GM10248 (cell line): ENCODE measurements at places on chromosomes 1 and 21.

DNA sequence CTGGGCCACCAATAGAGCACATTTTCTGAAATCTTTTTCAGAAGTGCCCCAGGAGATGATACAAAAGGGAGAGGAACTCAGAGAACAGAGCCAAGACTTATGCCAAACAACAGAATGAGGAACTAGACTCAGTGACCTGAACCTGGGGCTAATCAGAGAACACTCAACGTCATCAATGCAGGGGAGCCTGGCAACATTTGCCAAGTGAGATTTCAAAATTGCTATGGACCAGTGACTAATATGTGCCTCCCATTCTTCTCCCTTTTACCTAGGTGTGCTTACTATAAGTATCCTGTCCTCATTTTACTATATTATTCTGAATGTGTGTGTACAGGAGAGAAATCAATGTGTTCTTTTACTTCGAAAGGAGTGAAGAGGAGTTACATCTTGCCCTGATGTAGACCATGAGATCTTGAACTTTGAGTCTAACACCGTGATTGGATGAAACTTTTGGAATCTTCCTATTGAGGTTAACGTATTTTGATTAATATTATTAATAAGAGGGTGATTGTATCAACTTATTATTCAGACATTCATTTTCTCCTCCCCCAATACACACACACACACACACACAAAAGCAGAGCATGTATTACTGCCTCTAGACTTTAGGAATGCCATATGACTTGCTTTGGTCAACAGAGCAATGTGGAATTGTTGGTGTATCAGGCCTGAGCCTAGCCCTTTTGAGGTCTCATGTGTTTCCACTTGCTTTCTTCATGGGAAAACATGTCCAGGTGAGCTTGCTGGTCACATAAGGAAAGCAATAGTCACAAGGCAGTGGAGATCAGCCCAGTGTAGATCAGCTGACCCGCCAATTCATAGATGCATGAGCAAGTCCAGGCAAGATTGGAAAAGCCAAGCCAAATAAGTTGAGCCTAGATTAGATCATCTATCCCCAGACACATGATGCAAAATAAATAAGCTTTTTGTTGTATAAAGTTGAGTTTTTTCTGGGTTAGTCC lies 80.3 kb upstream of the ETS2 start:
- no peak for DNase-seq

DNA sequence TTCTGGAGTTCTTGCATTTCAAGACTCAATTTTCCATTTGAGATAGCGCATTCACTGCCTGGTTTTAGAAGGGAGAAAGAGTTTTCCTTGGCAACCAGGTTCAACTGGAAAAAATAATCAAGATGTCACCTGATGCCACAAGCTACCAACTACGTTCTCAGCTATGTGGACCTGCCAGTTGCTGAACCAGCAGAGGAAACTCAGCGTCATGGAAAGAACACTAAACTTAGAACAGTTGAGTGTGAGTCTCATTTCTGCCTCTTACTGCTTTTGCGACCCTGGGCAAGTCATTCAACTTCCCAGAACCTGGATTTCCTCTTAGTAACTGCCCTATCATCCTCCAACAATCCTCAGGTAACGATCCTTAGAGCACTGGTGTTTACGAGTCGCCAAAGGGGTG lies 373.0 kb upstream of the ESRRG start:
- DNase-seq = no peak

GRCh38 chr1:100955322-100955721 lies 59.4 kb downstream of the SLC30A7 start:
- no peak for DNase-seq

DNA sequence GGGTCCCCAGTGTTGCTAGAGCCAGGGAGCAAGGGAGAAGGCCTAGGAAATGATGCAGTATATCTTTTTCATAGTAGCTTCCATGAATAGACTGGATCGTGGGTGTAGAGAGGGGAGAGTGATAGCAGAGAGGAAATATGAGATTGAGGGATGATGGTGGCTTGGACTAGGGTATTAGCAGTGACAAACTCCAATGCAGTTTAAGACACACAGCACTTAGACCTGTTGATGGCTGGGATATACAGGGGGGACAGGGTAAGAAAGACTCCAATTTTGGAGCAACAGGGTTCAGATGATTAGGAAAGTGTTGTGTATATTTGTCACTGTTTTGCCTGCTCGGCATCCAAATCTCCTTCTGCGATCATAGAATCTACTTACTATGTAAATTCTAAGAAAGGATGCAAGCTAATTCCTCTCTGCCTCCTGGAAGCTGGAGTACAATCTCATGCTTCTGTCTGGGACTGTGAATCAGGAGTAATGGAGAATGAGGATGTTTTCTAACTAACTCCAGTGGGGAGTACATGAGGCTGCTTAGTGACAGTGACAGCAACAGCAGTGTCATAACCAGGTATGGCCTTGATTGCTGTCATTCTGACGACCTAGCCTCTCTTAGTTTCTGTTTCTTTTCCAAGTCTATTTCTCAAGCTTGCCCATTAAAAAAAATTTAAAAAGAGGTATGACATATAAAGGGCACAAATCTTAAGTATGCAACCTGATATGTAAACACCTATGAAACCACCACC lies 47.5 kb downstream of the SYDE2 start:
- peak; percentile 35 for DNase-seq

GRCh38 chr1:193339401-193339800 lies 153.0 kb upstream of the B3GALT2 start:
- DNase-seq = no peak

DNA sequence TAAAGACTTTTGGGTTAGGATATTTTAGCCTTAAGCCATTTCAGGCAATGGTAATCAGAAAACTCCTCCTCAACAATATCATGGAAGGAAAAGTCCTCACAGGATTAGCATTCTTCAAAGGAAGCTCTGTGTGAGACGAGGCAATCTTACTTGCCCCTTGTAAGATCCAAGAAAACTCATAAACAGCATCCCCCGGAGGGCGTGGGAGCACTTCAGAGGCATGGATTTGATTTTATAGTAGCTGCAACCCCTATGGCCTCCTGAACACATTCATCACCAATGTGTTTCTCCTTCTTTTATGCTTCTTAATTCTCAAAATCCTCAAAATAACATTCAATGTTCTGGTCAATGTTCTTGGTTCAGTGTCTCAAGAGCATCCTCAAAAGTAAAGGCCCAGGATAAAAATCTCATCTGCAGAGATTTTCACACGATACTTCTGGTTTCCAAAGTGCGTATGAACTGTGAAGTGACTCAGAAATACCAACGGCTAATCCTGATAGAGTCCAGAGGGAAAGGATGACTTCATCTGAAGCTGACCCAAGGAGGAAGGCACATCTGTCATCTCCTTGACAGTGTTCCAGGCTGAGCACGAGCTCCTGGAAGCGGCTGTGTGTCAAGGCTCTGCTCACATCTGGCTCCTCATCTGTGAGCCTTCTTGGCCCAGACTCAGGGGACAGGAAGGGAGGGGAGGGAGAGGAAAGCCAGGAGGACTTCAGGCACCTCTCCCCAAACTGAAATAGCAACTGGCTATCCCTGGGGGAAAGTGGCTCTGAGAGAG lies 49.3 kb upstream of the PSEN2 start:
- DNase-seq = no peak

- peak; percentile 73 for DNase-seq
These were observed 1.9 kb downstream of the FTCD start for GRCh38 chr21:46153247-46154154.

DNA sequence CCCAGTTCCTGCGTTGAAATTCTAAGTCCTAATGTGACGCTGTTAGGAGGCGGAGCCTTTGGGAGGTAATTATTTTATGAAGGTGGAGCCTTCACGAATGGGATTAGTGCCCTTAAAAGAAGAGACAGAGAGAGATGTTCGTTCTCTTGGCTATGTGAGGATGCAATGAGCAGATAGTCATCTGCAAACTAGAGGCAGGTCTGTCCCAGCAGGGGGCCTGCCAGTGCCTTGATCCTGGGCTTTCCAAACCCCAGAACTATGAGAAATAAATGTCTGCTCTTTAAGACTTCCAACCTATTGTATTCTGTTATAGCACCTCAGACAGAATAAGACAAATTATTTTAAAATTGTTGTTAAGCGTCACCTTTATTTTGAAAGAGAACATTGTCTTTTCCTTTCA lies 123.1 kb upstream of the KCNJ6 start:
- DNase-seq = no peak

DNA sequence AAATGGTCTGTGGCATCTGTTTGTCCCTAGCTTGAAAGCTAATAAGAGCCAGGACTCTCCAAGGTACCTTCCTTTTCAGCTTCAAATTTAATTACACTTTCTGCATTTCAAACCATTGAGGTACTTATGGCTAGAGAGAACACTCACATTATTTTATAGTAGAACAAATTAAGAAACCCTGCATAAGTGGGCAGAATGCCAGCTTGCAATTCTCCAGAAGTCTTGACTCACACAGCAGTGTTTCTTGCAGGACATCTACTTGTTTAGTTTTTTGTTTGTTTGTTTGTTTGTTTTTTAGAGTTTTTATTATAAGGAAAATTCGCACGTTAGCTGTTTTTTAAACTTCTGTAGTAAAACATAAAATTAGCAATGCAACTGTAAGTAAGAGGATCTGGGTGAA lies 397.2 kb downstream of the NEGR1 start:
- DNase-seq = no peak

- DNase-seq = no peak
These were observed 34.5 kb downstream of the BTG3 start for GRCh38 chr21:17578162-17578561.

- DNase-seq = no peak
These were observed 173.7 kb upstream of the LYPLAL1 start for GRCh38 chr1:219000005-219000404.

DNA sequence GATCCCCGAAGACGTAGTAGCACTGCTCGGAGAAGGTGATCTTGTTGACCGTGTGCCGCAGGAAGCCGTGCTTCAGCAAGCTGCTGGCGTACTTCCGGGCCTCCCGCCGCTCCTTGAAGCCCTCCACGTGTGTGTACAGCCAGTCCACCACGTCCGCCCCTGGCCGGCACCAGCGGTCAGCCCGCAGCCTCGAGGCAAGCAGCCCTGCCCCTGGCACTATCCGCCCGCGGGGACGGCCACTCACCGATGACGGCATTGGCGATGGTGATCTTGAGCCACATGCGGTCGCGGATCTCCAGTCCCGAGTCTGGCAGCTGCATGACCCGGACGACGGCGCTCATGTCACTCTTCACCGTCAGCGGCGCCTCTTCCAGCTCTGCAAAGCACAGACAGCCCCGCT lies 7.2 kb downstream of the TAS1R3 start:
- no peak for DNase-seq

DNA sequence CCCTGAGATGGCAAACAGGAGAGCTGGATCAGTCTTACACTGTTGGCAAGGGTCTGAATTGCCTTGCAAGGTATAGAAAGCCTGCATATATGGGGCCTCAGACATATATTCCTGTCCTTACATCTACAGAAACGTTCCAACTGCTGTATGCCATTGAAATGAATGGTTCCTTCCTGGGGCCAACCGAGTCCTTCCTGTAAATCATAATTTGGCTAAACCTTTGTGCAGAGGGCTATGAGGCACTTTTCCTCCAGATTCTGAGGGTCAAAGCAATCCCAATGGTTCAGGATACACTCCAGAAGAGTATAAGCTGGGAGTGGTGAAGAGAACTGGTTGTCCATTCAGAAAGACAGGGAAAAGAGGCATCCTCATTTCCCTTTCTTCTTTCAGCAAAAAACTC lies 190.5 kb downstream of the PTPRC start:
- no peak for DNase-seq

DNA sequence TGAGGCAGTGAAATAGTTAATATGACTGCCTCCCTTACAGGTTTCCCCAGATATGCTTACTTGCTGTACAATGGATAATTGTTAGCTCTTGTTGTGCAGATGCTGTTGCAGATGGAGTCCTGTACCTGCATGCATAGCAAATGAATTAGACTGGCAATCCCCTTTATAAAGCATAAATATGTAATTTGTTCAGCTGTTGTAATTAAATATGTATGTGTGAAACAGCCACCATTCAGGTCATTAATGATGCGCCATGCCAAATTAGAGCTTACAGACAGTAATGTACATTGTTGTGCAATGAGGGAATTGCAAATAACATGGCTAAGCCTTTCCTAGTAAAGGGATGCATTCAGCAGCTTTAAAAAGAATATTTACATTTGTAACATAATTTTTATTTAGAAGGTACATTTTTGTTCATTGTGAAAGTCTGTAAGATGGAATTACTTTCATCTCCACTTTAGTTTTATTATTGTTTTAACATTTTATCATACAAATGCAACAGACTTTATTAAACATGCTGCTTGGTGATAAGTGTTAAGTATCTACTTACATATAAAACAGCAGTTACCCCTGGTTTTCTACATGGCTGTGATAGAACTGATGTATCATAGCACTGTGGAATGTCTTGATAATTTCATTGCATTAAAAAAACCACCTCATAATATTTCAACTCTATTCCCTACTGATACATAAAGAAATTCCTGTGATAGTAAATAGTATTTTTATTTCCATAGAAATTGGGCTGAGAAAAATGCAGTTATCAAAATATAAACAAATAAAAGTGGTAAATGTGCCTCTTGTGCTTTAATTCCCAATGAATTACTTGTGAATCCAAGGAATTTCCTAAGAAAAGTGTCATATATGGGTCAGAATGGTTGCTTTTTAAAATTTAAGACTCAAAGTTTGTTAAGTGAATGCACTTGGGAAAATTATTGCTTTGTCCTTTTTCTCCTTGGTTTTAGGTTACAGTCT lies 99.0 kb downstream of the NFIA start:
- no peak for DNase-seq
